ENCODE measurements at places on chromosomes 12 and 14.

DNA sequence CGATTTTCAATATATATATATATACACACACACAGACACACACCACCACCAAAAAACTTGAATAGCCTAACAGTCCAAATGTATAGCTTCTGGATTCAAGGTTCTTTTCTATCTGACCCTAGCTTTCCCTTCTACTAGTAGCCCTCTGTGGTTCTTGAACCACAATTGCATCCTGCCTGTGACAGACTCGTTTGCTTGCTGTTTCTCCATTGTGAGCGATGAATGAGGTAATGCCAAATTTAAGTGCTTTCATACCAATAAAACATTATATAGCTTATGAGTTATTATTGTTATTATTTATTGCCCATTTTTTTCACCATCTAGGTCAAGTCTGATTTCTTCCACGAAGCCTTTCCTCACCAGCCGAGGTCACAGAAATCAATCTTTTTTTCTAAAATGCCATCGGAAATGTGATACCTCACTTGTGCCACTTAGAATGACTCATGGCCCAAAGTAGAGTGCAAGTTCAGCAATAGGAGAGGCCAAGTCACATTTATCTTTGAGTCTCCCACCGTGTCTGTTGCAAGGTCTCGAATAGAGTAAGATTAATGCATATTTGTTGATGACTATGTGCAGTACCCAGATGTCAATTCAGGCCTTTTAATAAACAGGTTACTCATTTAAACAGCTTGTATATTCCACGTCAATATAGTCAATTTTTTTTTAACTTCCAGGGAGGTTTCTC, 1015.8 kb upstream of the SEL1L start:
- no peak for DNase-seq

GRCh38 chr12:2876431-2877046, 435 bp downstream of the FOXM1 start:
- no peak for DNase-seq

DNA sequence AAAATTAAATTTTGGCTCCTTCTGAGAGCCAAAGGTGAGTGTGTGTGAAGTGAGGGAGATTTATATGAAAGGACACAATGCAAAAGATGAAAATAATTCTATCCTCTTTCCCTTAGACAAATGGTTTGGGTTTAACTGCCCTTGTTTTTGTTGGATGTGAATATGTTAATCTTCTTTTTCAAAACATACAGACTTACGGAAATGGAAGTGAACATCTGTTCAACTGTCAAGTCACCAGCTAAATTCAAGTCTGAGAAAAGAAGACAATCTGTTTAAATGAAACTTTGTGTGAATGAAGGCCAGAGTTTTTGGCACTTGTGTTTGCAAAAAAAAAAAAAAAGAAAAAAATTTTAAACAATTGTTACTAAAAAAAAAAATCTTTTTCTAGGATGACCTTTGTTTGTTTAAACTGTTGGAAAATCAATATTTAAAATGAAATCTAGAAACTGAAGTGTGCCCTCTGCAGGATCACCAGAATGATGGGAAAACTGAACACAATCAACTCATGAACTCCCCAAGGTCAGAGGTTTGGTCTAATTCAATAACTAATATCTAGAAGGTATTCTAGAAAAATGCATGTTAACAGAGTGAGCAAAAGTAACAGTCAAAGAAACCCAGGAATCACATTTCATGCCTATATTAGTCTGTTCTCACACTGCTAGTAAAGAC, 448.8 kb downstream of the FLRT2 start:
- DNase-seq = no peak

- no peak for DNase-seq
These were observed 85.5 kb downstream of the CPSF2 start for GRCh38 chr14:92207012-92207927.

DNA sequence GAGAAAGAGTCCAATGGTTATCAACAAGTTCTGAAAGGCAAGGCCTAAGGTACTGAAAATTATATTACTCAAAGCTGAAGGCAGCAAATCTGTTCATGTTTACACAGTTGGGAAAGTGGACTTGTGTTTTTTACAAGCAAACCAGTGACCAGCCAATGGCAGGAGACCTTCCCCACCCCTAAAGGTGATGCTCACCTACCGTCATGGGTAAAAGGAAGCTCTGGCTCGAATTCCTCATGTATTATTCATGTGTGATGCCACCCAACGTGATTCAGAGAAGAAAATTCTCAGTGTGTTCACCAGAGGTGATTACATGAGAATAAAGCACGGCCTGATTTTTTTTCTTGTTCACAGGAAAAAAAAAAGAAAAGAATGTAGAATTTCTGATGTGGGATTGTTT, 1161.2 kb upstream of the SEL1L start:
- DNase-seq = no peak

DNA sequence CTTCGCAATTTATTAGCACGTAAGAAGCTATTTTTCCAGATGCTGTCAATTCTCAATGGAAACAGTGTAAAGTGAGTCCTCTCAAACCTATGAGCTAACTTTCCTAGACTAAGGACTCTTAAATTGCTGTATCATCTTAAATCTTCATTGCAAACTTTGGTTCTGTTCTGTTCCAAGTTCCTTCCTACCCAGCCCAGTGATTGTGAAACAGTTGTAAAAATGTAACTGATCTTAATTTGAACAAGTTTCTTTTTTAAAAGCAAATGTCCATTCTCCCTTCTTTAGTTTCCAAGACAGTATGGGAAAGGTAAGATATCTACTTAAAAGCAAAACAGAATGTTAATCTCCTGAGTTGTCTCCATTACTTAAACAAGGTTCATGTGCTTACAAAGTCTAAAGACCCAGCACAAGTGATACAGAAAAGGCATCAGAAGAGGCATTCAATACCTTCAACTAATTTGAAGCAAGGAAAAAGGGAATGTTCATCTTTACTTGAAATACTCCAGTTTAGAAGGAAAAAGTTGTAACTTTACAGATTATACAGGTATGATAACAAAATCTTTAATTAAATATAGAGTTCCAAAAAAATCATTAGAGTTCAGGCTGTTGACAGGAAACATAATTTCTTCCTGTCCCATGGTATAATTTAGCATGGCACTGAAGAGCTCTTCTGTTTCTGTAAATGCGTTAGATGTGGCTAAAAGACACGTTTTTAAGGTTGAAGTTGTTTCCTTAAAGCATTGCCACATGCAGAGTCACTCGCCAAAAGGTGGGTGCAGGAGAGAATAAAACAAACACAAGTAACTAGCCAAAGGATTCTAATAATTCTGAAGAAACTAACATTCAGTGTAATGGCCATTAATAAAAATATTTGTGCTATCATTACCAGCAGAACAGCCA, 101.5 kb upstream of the USP15 start:
- no peak for DNase-seq

DNA sequence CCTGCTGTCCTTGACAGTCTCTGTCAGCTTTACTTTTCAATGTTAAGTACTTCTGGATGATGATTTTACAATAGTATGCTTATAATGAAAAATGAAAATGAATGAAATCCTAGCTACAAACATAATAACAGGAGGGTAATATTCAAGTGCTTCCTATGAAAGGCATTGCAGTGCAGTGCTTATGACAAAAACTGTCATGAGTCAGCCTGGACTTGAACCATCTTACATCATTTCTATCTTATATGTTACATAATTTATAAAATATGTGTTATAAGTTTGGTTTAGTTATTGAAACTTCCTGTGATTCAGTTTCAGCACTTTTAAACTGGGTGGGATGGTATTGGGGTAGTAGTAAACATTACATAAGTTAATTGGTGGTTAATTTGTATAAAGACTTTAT, 451.7 kb downstream of the TMEM117 start:
- DNase-seq = no peak

GRCh38 chr12:108629824-108630476, 3.7 kb downstream of the SELPLG start:
- no peak for DNase-seq

- peak; percentile 26 for DNase-seq
These were observed 31.7 kb downstream of the SMOC1 start for GRCh38 chr14:69910871-69911270.

- no peak for DNase-seq
These were observed 15.5 kb downstream of the ADGRD1 start for GRCh38 chr12:130969223-130969622.

DNA sequence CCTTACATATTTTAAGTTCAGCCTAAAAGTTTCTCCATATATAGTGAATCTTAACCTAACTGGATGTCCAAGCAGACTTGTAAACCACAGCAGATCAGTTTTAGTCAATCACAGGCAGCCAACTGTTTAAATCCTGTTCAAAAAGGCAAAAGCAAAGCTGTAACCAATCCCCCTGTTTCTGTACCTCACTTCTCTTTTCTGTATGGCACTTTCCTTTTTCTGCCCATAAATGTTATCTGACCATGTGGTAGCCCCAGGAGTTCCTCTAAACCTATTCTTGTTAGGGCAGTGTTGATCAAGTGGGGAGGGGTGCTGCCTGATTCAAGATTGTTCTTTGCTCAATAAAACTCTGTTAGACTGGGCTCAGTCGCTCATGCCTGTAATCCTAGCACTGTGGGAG, 8.5 kb upstream of the DACT1 start:
- no peak for DNase-seq

- DNase-seq = no peak
These were observed 40.4 kb upstream of the BTG1 start for GRCh38 chr12:92186038-92186470.

- DNase-seq = no peak
These were observed 906.0 kb downstream of the VRK1 start for GRCh38 chr14:97703006-97703760.

- DNase-seq = no peak
These were observed 3.6 kb upstream of the SSTR1 start for GRCh38 chr14:38203929-38204718.

DNA sequence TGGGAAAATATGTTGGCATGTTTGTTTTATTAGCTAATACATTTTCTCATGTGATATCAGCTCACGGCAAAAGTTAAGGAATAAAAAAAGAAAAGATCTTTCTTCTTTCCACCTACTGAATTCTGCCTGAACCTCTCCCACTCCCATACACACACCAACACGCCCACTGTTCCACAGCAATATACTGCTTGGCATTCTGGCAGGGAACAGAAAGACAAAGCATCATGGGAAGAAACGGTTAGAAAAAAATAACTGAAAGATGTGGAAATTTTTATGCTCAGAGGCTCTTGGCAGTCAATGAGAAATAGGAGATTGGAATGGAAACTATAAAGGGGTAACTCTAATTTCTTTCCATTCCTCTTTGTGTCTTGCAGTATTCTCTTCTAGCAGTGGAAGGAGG, 268.5 kb downstream of the FOXG1 start:
- peak; percentile 6 for DNase-seq

DNA sequence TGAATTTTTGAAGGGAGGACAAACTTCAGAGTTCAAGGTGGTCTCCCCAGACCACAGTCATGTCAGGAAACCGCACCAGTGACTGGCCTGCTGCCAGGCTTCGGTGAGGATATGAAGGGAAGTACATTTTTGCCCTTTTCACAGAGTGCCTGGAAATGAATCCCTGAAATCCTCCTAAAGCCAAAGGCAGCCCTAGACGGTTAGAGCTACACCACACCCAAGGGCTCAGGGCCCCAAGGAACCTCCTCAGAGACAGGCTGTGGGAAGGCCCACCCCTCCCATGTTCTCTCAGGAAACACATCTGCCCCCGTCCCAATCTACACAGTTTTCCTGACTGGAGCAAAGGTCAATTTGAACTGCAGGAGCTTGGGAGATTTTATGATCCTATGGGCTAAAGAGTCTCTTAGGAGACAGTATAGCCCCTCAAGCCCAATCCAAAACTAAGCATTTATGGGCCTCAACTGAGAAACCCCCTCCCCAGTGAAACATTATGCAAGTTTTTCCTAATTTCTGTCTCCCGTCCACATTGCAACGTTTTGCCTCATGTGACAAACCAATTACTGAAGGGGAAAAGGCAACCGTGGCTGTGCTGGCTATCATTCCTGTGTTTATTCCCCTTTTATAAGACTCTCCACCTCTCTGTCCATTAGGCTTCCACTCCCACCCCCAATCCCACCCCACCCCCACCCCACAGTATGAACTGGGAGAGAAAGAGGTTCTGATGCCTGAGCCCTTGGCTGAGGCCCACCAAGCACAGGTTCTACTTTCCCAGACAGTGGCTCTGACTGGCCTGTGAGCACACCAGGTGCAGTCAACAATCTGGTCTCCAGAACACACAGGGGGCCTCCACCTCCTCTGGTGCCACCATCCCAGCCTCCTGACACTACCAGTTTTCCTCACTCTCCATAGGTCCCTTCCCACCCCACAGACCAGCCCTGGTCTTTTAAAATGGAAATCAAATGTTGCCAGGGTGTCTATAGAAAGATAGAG, 9.6 kb upstream of the RNASE1 start:
- DNase-seq = no peak

- no peak for DNase-seq
These were observed 15.6 kb upstream of the DYNC1H1 start for GRCh38 chr14:101948666-101949216.

GRCh38 chr14:80208461-80208860, 2.8 kb downstream of the DIO2 start:
- DNase-seq = no peak

DNA sequence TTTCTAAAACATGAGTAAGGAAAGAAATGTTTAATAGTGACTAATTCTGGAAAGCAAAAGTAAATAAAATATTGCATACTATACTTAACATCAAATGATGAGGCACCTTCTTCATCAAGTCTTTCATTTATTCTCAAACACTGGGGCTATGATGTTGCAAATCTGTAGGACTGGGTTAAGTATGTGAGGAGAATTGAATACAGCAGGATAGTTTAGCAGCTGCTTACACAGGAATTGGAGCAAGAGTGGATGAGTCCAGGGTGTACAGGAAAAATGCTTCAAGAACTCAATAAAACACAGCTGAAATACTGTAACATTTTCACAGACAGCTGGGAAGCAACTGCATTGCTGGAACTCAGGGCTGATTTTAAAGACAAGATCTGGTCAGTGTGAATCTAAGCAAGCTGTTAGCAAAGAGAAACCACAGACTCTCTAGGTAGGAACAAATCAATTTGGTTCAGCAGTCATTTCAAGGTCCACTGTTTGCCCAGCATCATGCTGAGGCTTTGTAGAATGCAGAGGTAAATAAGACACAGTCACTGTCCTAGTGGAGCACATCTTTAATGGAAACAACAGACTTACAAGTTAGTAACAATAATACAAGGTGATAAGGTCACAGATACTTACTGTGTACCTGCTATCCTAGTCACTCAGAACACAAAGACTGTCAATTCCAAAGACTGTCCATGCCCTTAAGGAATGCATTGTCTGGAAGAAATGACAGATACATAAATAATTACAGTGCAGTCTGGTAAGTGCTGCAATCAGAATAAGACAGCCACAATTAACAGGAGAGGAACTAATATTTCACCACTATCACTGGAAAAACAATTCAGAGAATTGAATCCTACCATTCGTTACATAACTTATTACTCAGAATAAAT, 96.8 kb upstream of the DACT1 start:
- DNase-seq = no peak

GRCh38 chr12:15192720-15193119, 28.5 kb downstream of the RERG start:
- DNase-seq = no peak

DNA sequence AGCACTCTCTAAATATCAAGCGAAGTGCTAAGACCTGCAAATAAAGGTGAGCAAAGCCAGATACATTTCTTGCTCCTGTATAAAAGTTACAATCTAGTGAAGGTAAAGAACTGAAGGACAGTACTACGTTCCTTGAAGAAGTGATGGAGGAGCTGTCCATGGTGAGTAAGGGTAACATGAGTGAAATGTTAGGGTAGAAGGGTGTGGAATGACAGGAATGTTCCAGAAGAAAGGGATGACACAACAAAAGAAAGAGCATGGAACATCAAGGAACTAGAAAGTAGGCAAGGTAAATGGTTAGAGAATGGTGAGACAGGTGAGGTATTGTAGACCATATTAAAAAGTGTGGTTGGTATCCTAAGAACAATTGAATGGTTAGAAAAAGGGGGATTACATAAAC, 272.4 kb downstream of the ACSS3 start:
- no peak for DNase-seq
